ENCODE measurements at places on chromosomes 4 and X.

GRCh38 chr4:181372014-181372413, 871.2 kb upstream of the TENM3 start:
- DNase-seq = no peak

DNA sequence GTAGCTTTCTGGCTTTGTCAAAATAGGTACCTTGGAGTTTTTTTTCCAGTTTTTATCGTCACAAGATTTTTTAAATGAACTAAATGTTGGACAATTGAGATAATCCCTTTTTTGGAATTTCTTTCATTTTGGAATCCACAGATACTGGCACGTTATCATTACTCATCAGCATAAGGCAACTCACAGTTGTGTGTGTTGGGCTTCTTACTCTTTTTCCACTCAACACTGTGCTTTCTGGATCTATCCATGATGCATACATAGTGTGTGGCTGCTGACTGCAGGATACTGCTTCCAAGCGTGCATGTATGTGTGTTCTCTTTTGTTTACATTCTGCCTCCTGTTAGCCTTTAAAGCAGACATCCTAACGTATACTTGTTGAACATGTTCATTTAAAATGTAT, 113.5 kb upstream of the FAM9A start:
- DNase-seq = no peak

GRCh38 chrX:17829566-17829965, 31.5 kb downstream of the RAI2 start:
- no peak for DNase-seq

- DNase-seq = no peak
These were observed 20.8 kb downstream of the PPEF2 start for GRCh38 chr4:75881476-75881875.

DNA sequence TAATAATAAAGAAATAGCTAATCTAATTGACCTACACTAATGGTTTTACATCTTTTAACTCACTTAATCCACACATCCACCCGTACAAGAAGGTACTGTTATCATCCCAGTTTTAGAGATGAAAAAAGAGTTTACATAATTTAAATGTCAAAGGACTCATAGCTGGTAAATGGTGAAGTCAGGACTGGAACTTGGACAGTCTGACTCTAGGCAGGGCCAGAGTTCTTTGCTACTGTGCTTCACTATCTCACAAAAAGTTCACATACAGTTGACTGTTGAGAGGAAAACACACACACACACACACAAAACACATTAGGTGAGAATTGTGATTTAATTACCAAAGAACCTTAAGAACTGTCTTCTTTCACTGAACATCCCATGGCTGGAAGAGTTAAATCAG, 71.2 kb upstream of the PRSS48 start:
- no peak for DNase-seq

- no peak for DNase-seq
These were observed 631.9 kb upstream of the INTU start for GRCh38 chr4:127000846-127001245.

DNA sequence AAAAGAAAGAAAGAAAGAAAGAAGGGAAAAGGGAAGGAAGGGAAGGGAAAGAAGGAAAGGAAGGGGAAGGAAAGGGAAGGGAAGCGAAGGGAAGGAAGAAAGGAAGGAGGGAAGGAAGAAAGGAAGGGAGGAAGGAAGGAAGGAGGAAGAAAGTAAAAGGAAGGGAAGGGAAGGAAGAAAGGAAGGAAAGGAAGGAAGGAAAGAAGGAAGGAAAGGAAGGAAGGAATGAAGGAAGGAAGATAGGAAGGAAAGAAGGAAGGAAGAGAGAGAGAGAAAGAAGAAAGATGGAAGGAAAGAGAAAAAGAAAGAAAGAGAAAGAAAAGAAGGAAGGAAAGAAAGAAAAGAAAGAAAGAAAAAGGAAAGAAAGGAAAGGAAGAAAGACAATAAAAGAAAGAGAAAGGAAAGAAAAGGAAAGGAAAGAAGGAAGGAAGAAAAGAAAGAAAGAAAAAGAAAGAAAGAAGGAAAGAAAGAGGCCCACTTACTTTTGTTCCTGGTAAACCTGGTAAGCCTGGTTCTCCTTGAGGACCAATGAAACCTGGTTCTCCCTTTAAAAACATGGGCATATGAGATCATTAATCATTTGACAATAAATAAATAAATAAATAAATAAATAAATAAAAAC, 105.9 kb upstream of the ETNPPL start:
- DNase-seq = no peak

DNA sequence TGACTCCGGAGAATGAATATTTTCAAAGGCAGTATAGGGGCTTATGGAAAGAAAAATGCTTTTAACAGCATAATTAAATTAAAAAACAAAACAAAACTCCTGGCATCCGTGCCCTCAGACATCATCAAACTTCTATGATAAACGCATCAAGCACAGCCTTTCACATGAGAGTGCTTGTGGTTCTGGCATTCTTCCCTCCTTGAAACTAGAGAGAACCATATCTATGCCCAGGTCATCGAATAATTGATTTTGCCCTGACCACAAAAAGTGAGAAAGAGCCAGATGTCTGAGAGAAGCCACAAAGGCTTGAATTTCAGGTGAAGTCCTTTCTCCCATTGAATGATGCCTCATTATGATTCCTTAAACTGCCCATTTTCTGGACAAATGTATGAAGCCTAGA, 286.8 kb downstream of the CBLL2 start:
- DNase-seq = no peak

DNA sequence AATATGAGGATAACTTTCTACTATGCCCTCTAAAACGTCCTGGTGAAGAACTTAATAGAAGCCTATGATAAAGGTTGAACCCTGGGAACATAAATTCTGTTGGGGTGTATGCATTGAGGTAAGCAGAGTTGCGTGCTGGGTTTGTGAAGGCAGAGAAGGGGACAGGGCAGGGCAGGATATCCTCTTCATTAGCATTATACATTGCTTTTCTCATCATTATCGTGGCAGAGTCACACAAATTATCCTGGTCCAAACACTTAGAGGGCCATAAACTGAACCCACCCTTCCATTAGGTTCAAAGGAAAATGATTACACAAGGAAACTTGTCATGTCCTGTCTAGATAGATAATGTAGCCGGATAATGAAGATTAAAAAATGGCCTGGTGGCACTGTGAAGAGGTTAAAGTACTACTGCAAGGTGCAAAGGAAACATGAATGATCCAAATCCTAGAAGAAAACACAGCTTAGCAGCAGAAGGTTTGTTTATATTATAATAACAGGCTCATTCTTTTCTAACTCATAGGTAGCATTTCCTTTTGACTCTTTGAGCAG, 189.1 kb downstream of the SPCS3 start:
- DNase-seq = no peak

DNA sequence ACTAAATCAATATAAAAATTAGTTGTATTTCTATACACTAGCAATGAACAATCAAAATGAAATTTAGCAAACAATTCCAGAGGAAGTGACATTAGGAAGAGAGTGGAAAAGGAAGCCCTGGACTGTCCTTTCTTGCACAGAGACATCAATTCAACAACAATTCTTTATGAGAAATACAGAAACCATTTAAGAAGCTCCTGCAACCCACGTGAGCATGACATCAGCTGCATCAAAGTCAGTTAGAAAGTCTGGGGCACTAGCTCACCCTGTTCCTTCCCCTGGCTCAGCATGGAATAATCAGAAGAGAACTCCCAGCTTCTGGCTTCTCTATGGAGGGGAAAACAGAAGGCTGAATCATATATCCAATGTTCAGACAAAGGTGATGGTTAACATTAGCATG, 48.6 kb upstream of the STARD8 start:
- no peak for DNase-seq

DNA sequence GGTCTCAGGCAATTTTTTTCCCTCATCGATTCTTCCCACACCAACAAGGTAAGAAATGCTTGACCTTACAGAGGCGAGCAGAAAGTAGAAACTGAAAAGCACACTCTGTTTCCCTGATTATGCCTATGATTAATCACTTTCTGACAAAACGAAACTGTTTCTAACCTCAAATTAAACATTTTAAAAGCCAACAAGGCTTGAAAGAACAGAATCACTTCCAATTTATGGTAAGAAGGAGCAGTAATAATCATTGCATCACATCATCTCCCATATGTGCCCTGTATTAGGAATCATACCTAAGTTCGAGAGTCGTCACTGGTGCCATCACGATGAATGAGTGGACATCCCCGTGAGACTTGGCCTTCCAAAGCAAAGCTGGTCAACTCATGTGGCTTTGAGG, 12.5 kb upstream of the CXCL13 start:
- DNase-seq = no peak

GRCh38 chrX:8864161-8864560, 63.0 kb upstream of the FAM9A start:
- DNase-seq = no peak

DNA sequence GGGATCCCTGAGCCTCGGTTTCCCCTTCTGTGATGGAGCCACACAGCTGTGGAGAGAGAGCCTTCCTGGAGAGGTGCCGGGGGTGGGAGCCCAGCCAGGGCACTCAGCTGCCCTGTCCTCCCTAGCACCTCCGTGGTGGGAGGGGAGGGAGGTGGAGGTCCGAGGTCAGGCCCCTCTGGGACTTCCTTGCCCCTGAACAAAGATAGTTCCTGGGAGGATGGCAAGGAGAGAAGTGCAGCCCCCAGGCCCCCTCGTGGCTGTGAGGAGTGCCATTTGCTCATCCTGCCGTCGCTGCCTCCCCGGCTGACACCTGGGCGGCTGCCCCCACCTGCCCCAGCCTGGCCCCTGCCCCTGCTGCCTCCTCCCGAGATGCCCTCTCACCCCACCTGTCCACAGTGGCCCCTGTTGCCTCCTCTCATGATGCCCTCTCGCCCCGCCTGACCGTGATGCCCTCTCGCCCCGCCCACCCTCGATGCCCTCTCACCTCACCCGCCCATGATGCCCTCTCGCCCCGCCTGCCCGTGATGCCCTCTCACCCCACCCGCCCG, 12.7 kb downstream of the DOK7 start:
- DNase-seq = no peak

DNA sequence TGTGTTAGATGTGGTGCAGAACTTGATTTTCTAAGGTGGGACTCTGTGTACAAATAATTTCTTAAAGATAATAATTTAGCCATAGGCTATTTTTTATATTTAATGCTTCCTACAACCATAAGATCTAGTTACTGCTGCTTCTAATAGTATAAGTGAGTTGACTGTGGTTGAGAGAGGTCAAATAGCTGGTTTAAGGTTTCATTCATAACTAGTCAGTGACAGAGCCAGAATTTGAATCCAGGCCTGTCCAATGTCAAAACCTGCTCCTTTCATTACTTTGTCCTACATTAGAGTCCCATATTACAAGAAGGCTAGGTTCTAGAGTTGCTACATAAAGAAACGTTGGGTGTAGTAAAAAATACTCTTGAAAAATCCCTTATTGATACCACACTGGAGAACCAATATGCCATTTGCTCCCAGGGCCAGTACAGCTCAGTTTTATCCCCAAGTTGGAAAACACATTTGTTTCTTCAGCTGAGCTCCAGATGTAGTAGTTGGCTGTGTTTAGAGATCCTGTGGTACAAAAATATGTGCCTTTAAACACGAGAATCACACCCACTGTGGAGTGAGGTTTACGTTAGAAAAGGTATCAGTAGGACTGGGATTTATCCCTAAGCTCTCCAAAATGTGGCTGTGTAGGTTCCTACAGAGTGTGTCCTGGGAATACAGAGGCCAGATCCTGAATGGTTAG, 84.3 kb downstream of the REPS2 start:
- no peak for DNase-seq

DNA sequence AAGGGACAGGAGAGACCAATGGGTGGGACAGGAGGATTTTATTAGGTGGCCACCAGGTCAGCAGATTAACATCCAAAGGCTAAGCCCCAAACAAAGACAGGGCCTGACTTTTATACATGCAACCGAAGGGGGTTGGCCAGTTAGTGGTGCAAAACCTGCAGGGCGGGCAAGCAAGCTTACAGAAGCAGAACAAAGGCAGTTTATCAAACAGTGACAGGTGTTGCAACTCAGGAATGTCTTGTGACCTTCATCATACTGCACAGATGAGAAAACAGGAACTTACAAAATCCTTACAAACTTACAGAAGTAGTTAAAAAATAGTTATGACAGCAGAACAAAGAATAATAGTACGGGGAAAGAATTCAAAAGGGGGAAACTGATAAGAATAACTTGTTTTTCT, 708.1 kb downstream of the GLUD2 start:
- DNase-seq = peak; percentile 28

- DNase-seq = no peak
These were observed 26.5 kb upstream of the FUNDC1 start for GRCh38 chrX:44569122-44569521.

DNA sequence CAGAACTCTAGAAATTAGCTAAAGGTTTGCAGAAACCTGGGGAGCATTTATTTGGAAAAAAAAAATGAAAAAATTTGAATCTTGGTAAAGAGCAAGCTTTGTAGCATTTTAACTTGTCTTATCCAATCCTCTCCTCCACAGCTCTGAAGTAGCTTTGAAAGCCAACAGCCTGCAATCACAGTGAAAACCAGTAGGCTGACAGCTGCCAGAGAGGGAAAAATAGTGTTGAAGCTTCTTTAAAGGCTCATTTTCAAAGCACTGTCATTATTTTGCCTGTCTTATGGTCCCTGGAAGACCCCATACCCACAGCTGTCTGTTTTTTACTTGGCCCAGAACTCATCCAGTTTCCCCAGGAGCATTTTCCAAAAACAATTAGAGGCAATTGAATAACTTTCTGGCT, 230.8 kb upstream of the EDNRA start:
- DNase-seq = no peak

DNA sequence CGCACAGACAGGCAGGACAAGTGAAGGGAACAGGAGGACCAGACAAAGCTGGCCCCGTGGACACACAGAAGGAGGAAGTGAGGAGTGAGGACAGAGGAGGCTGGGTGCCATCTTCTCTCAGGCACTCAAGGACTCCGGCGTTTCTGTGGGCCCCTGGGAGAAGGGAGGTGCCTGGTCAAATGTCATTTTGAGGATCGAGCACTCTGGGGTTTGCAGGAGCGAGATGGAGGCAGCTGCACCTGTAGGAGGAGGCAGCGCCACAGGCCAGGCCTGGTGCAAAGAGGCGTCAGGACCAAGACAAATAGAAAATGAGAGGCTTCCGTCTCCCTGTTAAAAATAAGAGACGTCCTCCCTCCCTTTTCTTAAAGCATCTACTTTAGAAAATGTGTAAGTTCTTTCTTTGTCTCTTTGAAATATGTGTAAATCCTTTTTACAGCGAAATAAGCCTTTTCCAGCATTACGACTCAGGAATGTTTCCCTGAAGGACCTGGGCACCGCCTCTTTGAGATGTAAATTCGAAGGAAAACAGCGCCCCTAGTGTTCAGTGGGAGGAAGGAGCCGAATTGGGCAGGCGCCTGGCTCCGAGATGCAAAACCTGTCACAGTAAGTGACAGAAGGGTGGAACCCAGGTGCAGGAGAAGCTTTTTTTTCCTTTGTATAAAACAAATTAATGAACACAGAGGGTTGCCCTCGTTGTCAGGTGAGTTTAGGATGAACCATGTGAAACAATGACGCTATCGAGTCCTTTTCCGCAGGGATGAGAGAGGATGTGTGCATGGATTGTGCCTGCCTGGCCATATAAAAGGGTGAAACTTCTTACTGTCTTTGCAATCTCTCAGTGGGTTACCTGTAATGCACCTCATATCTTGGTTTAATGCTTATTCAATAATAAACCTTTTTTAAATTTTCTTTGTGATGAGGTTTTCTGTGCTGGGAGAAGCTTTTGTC, 1.4 kb upstream of the C4orf50 start:
- peak; percentile 50 for DNase-seq
